ENCODE measurements at places on chromosomes 5 and 9. TPM values are rescaled to one million over a fixed set of nuclear protein-coding genes. Genes with fewer than 3 reads are reported as not detected.

DNA sequence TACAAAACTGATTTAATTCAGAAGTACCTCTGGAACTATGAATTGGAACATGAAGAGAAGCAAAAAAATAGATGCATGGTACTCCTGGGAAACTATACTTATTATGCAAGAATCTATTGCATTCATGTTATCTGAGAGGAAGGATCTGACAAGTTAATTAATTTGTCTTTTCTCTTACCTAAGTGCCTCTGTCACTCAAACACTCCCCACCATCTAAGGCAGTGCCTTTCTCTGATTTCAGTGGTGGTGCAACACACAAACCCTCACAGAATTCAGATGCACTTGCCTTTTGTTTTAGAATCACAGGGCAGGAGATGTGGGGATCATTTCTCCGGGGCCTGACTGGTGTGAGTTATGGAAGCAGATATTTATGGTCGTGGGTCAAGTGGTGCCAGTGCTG is 52.5 kb upstream of the C9orf72 start:
- no peaks in the 10 kb centered on the region for H3K4me1 ChIP-seq
- no peaks in the 10 kb centered on the region for H3K27me3 ChIP-seq
- H3K27ac ChIP-seq = no peak overlapping the region
- no peaks in the 10 kb centered on the region for H3K36me3 ChIP-seq
- no peak overlapping the region for H3K4me3 ChIP-seq

- no peak overlapping the region for H3K4me3 ChIP-seq
- no peak overlapping the region for H3K27ac ChIP-seq
These were observed 16.5 kb upstream of the QRFP start for GRCh38 chr9:130912932-130913598.

- no peak overlapping the region for H3K4me3 ChIP-seq
- H3K4me1 ChIP-seq = no peaks in the 10 kb centered on the region
- H3K36me3 ChIP-seq = no peaks in the 10 kb centered on the region
- no peak overlapping the region for H3K27ac ChIP-seq
- DNase-seq = no peak
These were observed 242.6 kb downstream of the DENND1A start for GRCh38 chr9:123687246-123687751.

Gene PRUNE2
- 3.6 TPM for polyA plus RNA-seq

All from pancreas (tissue), 10 donors.